ENCODE measurements at places on chromosomes 4 and X.

- DNase-seq: no peak
Measured at GRCh38 chr4:169070071-169070894, 60.2 kb upstream of the CBR4 start.

- no peak for DNase-seq
Measured at GRCh38 chr4:152941411-152941810, 5.3 kb downstream of the FHDC1 start.

DNA sequence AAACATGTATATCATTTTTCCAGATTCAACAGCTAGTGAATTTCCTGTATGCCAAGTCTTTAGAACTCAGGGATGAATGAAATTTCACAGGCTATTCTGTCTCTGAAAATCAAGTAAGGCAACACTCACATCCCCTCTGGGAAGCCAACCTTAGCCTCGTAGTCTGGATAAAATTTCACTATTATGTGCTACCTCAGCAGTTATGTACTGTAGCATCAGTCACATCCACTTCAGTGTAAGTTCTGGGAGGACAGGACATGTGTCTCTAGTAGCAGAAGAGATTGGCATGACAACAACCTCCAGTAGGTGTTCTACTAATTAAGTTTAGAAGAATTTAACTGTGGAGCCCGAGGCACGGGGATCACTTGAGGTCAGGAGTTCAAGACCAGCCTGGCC lies 42.4 kb upstream of the HS3ST1 start:
- no peak for DNase-seq

- DNase-seq: no peak
Measured at GRCh38 chr4:69122476-69122875, 26.2 kb downstream of the UGT2B7 start.

DNA sequence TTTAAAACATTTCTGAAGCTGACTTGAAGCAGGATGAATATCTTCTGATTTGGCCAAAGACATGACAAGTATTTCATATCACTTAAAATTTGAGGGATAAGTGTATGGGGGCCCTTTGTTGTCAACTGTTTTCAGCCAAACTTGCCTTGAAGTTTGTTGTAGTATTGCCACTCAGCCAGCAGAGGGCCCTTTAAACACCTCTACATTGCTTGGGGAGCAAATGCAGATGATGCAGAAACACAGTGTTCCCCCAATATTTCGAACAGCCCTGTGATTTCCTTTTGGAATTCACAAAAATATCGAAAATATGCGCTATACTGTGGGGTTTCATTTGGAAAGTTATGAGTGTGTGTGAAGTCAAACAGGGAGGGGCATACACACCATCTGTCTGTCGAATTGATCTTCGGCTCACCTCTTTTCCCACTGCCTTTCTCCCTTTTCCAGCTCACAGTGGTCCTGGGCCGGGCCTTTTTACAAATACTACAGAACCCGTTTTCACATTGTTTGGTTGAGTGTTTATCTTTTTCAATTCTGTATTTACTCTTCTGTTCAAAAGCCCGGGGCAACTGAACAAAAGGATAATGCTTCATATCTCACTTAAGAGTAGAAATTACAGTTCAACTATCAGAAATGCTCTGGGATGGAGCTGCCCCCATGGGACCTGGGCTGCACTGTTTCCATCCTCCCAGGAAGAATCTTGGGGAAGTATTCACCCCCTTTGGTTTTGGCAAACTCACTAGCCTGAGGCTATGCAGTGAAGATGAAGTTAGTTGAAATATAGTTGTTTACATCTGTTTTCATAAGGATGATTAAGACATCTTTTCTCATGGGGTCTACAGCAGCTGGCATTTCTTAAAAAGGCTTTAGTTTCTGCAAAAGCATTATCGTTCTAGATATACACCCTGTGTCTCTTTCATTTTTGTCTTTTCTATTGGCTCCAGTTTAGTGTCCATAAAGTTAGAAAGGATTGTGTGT lies 137.6 kb downstream of the EGF start:
- peak; percentile 12 for DNase-seq

DNA sequence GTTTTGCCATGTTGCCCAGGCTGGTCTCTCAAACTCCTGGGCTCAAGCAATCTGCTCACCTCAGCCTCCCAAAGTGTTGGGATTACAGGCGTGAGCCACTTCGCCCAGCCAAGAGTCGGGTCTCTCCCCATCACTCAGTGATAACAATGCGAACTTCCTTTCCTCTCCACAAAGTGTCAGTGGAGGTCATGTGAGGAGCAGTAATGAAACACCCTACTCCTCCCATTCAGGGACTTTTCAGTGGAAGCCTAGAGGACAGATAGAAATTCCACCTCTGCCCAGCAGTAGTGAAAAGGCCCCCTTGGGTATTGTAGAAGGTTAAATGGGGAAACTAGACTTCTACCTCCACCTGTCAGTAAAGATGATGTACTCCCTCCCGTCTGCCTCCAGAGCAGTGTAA lies 141.9 kb upstream of the STK26 start:
- no peak for DNase-seq

GRCh38 chrX:30795981-30796958 lies 92.8 kb downstream of the TAB3 start:
- DNase-seq: no peak
